ENCODE measurements at places on chromosomes 7 and 10.

- no peak for DNase-seq
Measured at GRCh38 chr10:112538168-112538567, 91.2 kb downstream of the VTI1A start.

- DNase-seq, result no peak
Measured at GRCh38 chr10:31170636-31171035, 139.0 kb upstream of the ZNF438 start.

DNA sequence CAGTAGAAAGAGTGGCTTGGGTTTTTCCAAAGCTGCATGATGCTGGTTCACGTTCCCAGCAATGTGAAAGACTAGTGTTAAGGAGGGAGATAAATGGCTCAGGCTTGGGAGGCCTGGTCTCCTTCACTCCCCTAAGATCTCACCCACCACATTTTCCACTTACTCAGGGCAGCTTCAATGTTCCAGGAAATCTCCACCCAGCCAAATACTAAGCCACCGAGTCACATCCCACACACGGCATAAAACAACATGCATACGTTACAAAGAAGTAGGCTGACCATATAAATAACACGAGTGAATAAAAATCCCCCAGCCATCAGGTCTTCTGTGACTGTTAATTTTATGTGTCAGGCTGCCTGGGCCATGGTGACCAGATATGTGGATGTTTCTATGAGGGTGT, 303.5 kb downstream of the SFMBT2 start:
- no peak for DNase-seq

GRCh38 chr7:101386558-101387231, 24.0 kb downstream of the COL26A1 start:
- DNase-seq, result no peak

GRCh38 chr10:23381298-23382040, 36.9 kb upstream of the C10orf67 start:
- no peak for DNase-seq

DNA sequence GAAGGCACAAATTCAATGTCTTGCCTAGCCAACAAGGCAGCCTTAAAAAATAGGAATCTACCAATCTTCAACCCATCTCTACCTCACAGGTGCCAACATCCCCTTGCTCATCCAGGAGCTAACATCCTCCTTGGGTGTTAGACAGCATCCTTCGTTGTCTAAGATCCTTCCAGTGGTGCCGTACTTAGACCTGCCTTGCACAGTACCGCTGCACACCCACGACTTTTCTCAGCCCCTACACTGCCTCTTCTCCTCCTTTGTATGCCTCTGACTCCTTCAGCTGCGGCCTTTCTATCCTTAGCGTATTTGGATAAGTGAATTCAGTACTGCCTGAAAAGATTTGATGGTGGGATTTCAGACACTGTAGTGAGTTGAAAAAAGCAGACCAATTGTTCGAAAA, 15.9 kb upstream of the PRTFDC1 start:
- DNase-seq, result no peak

GRCh38 chr7:112370436-112370835, 79.8 kb upstream of the IFRD1 start:
- peak; percentile 90 for DNase-seq

- DNase-seq, result no peak
Measured at GRCh38 chr10:112052166-112052565, 131.4 kb downstream of the GPAM start.

GRCh38 chr7:2527505-2528467, 8.2 kb downstream of the LFNG start:
- DNase-seq, result no peak

GRCh38 chr10:61397175-61397986, 55.8 kb downstream of the TMEM26 start:
- DNase-seq, result no peak

GRCh38 chr7:25771491-25771890, 380.5 kb upstream of the NFE2L3 start:
- DNase-seq, result no peak

DNA sequence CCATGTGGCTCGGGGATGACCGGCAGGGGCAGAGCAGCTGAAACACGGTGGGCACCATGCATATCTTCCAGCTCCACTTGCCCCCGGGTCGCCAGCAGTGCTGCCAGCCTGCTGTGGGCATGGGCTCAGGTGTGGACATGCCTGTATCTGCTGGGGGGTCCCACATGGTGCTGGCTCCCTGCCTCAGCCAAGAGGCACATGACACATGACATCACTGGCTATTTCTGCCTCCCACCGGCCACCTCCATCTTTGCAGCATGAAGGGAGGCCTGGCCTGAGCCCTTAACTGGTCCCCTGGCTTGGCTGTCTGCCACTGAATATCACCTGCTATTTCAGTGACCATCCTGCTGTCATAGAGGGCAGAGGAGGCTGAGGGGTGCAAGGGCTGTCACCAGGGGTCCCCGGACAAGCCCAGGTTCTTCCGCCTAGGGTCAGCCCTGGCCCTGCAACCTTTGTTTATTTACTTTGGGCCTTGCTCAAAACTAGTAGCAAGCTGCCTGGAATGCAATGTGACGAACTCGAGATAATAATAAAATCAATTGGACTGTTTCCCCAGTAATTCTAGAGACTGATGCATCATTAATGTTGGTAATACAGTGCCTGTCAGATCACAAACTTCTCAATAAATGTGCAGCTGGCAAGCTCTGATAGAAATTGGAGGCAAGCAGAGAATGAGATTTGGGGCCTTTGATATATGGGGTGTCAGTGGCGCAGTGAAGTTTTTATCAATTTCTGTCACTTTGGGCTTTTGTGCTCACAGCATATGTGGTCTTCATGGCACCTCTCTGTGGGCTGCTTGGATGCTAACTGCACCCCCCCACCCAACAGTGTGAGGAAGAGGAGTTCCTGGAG, 28.5 kb downstream of the ZMIZ1 start:
- DNase-seq, result no peak

DNA sequence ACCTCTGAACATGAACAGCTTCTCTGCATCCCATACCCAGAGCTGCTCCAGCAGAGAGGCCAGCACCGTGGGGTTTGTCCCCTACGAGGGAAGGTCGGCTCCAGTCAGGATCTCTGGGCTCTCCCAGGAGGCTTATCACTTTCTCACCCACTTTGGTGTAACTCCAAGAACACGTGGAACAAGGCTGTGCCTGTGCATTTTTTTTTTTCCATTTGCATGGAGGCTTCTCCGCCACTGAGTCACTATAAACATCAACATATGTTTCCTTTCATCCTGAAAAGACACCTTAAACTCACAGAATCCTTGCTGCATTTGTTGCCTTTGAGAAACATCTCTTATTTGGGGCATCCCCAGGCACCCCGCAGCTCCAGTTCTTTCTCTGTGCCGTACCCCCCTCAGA, 29.4 kb upstream of the ECHDC3 start:
- DNase-seq, result no peak

DNA sequence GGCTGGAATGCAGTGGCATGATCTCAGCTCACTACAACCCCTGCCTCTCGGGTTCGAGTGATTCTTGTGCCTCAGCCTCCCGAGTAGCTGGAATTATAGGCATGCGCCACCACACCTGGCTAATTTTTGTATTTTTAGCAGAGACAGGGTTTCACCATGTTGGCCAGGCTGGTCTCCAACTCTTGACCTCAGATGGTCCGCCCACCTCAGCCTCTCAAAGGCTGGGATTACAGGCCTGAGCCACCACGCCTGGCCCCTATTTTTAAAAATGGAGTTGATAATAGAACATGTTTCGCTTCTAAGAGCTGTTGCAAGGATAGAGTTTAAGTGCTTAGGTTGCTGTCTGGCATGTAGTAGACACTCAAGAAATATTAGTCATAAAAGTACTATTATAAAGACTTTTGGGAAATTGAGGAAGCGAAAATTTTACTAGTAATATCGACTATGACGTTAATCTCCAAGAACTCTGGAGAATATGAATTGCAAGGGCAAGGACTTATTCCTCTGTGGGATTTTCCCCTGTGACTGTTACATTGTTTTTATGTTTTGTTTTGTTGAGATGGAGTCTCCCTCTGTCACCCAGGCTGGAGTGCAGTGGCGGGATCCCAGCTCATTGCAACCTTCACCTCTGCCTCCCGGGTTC, 7.9 kb downstream of the GTF2I start:
- no peak for DNase-seq

DNA sequence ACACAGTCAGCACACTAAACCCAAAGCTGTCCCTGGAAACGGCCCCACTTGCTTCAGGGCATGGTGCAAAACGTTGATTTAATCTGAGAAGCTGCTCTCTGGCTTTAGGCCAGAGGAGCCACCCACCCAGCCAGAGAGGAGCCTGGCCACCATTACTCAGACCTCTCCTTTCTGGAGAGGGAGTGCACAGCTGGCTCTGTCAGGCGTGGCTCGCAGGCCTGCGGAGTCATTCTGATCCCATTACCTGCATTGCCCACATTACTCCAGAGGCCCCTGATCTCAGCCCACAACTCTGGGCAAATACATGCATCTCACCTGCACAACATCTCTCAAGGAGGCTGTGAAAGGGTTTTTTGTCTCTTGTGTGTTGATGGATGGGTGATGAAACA, 370.0 kb upstream of the IGFBP3 start:
- DNase-seq, result no peak

All from DMS79 (cell line).